ENCODE measurements at places on chromosomes 5 and 9. TPM values are rescaled to one million over a fixed set of nuclear protein-coding genes. Genes with fewer than 3 reads are reported as not detected.

GAS1 gene
- 113 TPM for total RNA-seq

TSSK1B gene
- not detected for total RNA-seq

RMRP gene
- total RNA-seq: 118,473 TPM

GCNT4 gene
- total RNA-seq: under 0.01 TPM

NPR3 gene
- 9.9 TPM for total RNA-seq

CARTPT gene
- total RNA-seq: not detected

TMEFF1 gene
- not detected for total RNA-seq

MYMK gene
- total RNA-seq: 8.9 TPM

PCDHGA1 gene
- 0.52 TPM for total RNA-seq

FRMPD1 gene
- 6.3 TPM for total RNA-seq

RFESD gene
- 3.1 TPM for total RNA-seq

ARHGEF39 gene
- total RNA-seq: 0.52 TPM

CCDC183 gene
- 1.0 TPM for total RNA-seq

SPINK6 gene
- not detected for total RNA-seq

FBXW5 gene
- 45.4 TPM for total RNA-seq

CCDC152 gene
- 1.6 TPM for total RNA-seq

PDE8B gene
- total RNA-seq: 1.0 TPM

LRRC14B gene
- 19.3 TPM for total RNA-seq

CCL28 gene
- total RNA-seq: 0.52 TPM

IFNB1 gene
- not detected for total RNA-seq

ALDH1A1 gene
- total RNA-seq: 52.7 TPM

CAVIN4 gene
- 172 TPM for total RNA-seq

TIFAB gene
- total RNA-seq: 0.52 TPM

RNF208 gene
- not detected for total RNA-seq

ORM2 gene
- total RNA-seq: not detected

PCDHGB6 gene
- total RNA-seq: 5.2 TPM

DHX29 gene
- total RNA-seq: 20.4 TPM

PDCD1LG2 gene
- total RNA-seq: 3.7 TPM

HRCT1 gene
- total RNA-seq: 2.1 TPM

OLFML2A gene
- 65.8 TPM for total RNA-seq

PCDHGA2 gene
- total RNA-seq: 1.6 TPM

AUH gene
- 21.9 TPM for total RNA-seq

ADAMTS16 gene
- total RNA-seq: 5.7 TPM

RIC1 gene
- total RNA-seq: 26.6 TPM

SHB gene
- total RNA-seq: 3.1 TPM

IFNK gene
- total RNA-seq: not detected

SLC25A2 gene
- 0.52 TPM for total RNA-seq

ECM2 gene
- 28.7 TPM for total RNA-seq

TRIM36 gene
- total RNA-seq: 2.6 TPM

GABRA6 gene
- total RNA-seq: not detected

DMGDH gene
- 3.1 TPM for total RNA-seq

EDIL3 gene
- 14.1 TPM for total RNA-seq

FABP6 gene
- total RNA-seq: not detected

IL33 gene
- 14.6 TPM for total RNA-seq

SOHLH1 gene
- under 0.01 TPM for total RNA-seq

WDR38 gene
- not detected for total RNA-seq

LOX gene
- total RNA-seq: 50.1 TPM

BARHL1 gene
- total RNA-seq: not detected

IFT74 gene
- total RNA-seq: 9.4 TPM

PHF24 gene
- total RNA-seq: under 0.01 TPM

CTSV gene
- total RNA-seq: 1.6 TPM

SHOC1 gene
- total RNA-seq: not detected

RNF224 gene
- not detected for total RNA-seq

TESK1 gene
- total RNA-seq: 8.4 TPM

MCIDAS gene
- total RNA-seq: not detected

SLC6A7 gene
- total RNA-seq: not detected

ADAMTS2 gene
- 29.7 TPM for total RNA-seq
